ENCODE measurements at places on chromosomes 5 and 9. TPM values are rescaled to one million over a fixed set of nuclear protein-coding genes. Genes with fewer than 3 reads are reported as not detected.
A peak's percentile ranks its signal among the peaks of the same experiment; 100 is the strongest.

DNA sequence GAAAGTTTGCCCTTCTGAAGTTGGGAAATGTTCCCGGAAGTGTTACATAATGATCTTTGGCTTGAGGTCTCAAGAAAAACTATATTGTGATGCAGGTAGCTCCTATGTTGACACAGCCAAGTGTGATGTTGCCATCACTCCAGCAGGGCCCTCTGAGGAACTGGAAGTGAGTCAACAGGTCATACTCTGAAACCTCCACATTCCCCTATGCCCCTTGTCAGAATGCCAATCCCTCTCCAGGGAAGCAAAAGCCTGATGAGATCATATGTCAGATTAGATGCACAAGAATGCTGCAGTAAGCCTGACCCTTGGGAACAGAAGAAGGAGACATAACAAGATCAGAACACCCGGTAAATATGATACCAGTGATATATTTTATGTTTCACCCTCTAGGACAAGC is 66.8 kb upstream of the ITGA2 start:
- DNase-seq, result no peak
- no peak overlapping the region for H3K4me3 ChIP-seq
- no peaks in the 10 kb centered on the region for H3K27me3 ChIP-seq
- H3K4me1 ChIP-seq, result no peaks in the 10 kb centered on the region

DNA sequence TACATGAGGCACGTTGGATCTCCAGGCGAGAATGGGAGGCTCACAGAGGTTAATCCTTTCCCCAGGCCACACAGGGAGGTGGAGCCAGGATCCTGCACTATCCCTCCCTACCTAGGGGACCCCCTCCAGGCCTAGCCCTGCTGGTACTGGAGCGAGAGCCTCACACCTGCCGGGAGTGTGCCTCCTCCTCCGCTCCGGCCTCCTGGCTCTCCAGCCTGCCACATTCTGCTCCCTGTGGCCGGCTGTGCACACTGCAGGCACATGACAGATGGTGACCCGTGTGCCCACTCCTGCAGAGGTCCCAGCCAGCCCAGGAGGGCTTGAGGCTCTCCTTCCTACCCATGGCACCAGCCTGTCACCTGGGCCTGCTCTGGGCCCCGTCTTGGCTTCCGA is 93.4 kb downstream of the RXRA start:
- H3K36me3 ChIP-seq, result peaks cover 38% of the 10 kb centered on the region
- no peaks in the 10 kb centered on the region for H3K27me3 ChIP-seq
- no peak overlapping the region for H3K4me3 ChIP-seq
- DNase-seq, result no peak
- no peak overlapping the region for H3K27ac ChIP-seq

GRCh38 chr5:42064821-42065220 is 139.7 kb downstream of the FBXO4 start:
- H3K4me3 ChIP-seq, result no peak overlapping the region
- H3K4me1 ChIP-seq, result no peaks in the 10 kb centered on the region
- no peak for DNase-seq

DNA sequence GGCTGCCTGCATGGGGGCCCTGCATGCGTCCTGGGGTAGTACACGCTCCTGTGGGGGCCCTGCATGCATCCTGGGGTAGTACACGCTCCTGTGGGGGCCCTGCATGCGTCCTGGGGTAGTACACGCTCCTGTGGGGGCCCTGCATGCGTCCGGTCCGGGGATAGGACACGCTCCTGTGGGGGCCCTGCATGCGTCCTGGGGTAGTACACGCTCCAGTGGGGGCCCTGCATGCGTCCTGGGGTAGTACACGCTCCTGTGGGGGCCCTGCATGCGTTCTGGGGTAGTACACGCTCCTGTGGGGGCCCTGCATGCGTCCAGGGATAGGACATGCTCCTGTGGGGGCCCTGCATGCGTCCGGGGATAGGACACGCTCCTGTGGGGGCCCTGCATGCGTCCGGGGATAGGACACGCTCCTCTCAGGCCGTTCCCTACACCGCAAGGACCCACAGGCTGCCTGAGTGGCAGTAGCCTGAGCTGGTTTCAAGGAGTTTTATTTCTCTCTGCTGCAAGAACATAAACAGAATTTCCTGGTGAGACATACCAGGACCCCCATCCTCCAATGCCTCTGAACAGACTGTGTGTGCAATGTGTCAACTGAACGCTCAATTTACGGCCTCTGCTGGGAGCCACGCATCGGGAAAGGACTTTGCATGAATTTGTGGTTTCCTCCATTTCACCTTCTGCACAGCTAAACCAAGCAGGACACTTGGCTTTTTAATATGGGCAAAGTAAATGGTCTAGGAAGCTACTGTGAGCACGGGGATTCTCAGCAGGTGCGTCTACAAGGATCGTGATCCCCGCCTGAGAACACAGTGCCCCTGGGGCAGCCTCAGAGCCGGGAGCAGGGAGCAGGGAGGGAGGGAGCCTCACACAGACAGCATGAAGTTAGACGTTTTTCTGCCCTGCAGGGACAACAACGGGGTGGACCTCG is 48.9 kb upstream of the CLPTM1L start:
- no peak for DNase-seq
- no peaks in the 10 kb centered on the region for H3K4me1 ChIP-seq
- H3K4me3 ChIP-seq, result no peak overlapping the region
- H3K27ac ChIP-seq, result no peak overlapping the region
- no peaks in the 10 kb centered on the region for H3K27me3 ChIP-seq
- H3K36me3 ChIP-seq, result no peaks in the 10 kb centered on the region

Gene SV2C
- 0.15 TPM for total RNA-seq

Gene FAM240B
- total RNA-seq, result not detected

Gene C5orf52
- not detected for total RNA-seq

Gene PDLIM7
- 56.0 TPM for total RNA-seq

Gene RANBP17
- 3.6 TPM for total RNA-seq

Gene NUTM2G
- total RNA-seq, result not detected

Gene MYOT
- total RNA-seq, result 29.7 TPM

DNA sequence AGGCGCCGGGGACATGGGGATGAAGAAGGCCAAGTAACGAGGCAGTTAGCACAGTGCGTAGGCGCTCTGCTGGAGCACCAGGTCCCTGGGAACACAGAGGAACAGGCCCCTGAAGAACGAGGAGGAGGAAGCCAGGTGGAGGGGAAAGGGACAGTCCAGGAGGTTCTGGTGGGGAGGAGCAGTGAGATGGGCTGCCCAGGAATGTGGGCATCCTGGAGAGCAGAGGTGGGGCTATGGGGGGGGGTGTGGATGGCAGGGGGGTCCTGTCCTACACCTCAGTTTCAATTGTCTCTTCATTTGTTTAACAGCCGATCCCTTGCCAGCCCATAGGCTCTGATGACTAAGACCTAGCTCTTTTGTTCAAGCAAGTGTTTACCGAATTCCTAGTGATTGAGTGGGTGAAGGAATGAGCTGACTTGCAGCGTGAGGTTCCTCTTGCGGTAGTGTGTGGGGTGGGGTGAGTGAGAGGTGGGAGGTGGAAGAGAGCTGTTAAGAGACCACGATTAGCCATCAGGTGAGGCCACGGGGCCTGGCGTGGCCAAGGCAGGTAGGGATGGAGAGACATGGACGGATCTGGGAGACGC is 8.4 kb upstream of the PHYHD1 start:
- H3K4me3 ChIP-seq, result no peak overlapping the region
- no peak for DNase-seq
- peaks cover 50% of the 10 kb centered on the region for H3K36me3 ChIP-seq
- peaks cover 6% of the 10 kb centered on the region for H3K4me1 ChIP-seq

GRCh38 chr9:71719562-71719961 is 48.8 kb downstream of the CEMIP2 start:
- H3K27me3 ChIP-seq, result no peaks in the 10 kb centered on the region
- no peaks in the 10 kb centered on the region for H3K4me1 ChIP-seq
- DNase-seq, result no peak
- H3K27ac ChIP-seq, result no peak overlapping the region
- H3K4me3 ChIP-seq, result no peak overlapping the region

DNA sequence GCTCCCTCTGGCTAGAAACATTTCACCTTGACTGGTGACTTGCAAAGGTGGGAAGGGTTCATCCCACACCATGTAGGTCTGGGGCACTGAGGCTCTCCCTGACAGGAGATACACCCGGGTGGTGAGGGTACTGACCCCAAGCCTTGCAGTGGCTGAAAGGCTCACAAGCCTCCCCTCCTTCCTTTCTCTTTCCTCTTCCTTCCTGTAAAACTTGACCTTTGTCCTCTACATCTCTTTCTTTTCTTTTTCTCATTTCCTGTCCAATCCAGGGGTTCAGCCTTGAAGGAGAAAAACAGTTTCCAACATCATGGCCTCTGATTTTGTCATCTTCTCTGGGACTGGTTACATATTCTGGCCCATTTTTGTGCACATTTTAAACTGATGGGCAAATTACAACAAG is 16.6 kb downstream of the FBP2 start:
- H3K36me3 ChIP-seq, result no peaks in the 10 kb centered on the region
- no peak overlapping the region for H3K27ac ChIP-seq
- no peak overlapping the region for H3K4me3 ChIP-seq
- no peaks in the 10 kb centered on the region for H3K4me1 ChIP-seq

Gene GNAQ
- 13.4 TPM for total RNA-seq

- H3K4me3 ChIP-seq, result no peak overlapping the region
- H3K27me3 ChIP-seq, result no peaks in the 10 kb centered on the region
- H3K4me1 ChIP-seq, result no peaks in the 10 kb centered on the region
- no peak for DNase-seq
These were observed 69.6 kb downstream of the GABBR2 start for GRCh38 chr9:98639133-98639532.

DNA sequence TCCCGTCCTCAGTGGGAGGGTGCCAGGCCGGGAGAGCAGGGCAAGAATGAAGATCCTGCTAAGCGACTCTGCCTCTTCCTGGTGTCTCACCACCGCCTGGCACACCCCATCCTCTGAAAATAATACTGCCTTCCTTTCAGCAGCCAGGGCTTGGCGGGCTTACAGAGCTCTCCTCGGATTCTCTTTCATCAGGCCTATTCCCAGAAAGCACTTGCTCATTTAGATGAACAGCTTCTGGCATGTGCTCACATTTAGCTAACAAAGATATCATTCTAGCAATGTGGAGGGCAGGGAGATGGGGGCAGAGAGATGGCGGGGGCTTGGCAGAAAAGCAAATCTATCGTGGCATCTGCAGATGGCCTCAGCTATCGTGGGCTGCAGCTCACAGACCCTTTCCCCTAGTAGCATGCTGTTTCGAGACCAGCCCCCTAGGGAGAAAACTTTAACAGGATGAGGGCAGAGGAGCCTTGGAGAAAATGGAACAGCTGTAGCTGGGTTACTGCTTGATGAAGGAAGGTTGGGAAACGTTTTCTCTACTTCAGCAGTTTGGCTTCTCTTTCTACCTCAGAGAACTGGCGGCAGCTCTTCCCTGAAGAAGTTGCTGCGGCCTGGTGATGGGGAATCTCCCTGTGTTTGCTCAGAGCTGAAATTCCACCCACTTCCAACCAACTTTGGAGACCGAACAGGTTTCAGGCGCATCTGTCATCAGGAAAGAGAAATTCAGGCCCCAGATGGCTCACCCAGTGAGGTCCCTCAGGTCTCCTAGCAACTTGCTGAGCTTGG is 102.1 kb downstream of the TMEM174 start:
- no peaks in the 10 kb centered on the region for H3K4me1 ChIP-seq
- no peaks in the 10 kb centered on the region for H3K27me3 ChIP-seq
- H3K4me3 ChIP-seq, result no peak overlapping the region
- DNase-seq, result no peak
- no peaks in the 10 kb centered on the region for H3K36me3 ChIP-seq

Gene ERCC8
- total RNA-seq, result 9.2 TPM

- H3K27me3 ChIP-seq, result no peaks in the 10 kb centered on the region
- peak overlapping the region; percentile 85 for H3K27ac ChIP-seq
- H3K36me3 ChIP-seq, result no peaks in the 10 kb centered on the region
- DNase-seq, result no peak
- H3K4me1 ChIP-seq, result no peaks in the 10 kb centered on the region
These were observed 178.1 kb upstream of the IL12B start for GRCh38 chr5:159508344-159508743.

DNA sequence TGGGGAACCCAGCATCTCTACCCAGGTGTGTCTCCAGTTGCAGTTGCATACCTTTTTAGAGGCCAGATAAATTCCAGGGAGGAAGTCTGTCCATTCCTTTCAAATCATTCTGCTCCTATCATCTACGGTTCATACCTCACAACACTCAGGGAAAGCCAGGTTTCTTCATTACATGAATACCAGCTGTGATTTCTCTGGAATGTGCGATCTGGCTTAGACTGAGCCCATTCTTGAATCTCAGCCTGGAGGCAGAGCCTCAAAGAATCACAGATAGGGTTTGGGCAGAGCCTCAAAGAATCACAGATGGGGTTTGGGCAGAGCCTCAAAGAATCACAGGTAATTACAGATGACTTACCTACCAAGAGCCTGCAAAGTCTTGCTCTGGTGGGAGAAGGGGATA is 7.2 kb downstream of the P4HA2 start:
- peak overlapping the region; percentile 74 for H3K27ac ChIP-seq
- no peak overlapping the region for H3K4me3 ChIP-seq
- H3K36me3 ChIP-seq, result peaks cover 10% of the 10 kb centered on the region
- DNase-seq, result no peak
- no peaks in the 10 kb centered on the region for H3K4me1 ChIP-seq
- no peaks in the 10 kb centered on the region for H3K27me3 ChIP-seq

GRCh38 chr5:108728566-108729241 is 19.0 kb upstream of the FER start:
- peak overlapping the region; percentile 84 for H3K27ac ChIP-seq
- DNase-seq, result no peak
- H3K27me3 ChIP-seq, result no peaks in the 10 kb centered on the region
- H3K36me3 ChIP-seq, result no peaks in the 10 kb centered on the region

DNA sequence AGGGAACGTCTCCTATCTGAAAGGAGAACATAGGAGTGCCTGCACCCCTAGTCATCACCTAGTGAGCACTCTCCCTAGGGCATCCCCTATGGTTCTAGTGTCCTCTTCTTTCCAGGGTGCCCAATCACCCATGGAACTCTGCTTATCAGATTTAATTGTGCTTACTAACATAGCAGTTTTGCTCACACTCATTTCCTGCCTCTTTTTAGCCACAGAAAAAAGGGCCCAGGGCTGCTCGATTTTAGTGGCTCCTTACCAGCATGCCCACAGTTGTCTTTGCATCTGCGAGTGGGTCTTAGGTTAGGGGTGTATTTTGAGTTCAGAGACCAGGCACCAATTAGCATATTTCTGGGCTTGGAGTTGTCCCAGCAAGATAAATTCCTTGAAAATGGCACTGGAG is 1110.2 kb downstream of the TAF11L14 start:
- no peaks in the 10 kb centered on the region for H3K36me3 ChIP-seq
- no peaks in the 10 kb centered on the region for H3K4me1 ChIP-seq
- no peak for DNase-seq
- no peak overlapping the region for H3K27ac ChIP-seq

Gene F12
- total RNA-seq, result not detected

DNA sequence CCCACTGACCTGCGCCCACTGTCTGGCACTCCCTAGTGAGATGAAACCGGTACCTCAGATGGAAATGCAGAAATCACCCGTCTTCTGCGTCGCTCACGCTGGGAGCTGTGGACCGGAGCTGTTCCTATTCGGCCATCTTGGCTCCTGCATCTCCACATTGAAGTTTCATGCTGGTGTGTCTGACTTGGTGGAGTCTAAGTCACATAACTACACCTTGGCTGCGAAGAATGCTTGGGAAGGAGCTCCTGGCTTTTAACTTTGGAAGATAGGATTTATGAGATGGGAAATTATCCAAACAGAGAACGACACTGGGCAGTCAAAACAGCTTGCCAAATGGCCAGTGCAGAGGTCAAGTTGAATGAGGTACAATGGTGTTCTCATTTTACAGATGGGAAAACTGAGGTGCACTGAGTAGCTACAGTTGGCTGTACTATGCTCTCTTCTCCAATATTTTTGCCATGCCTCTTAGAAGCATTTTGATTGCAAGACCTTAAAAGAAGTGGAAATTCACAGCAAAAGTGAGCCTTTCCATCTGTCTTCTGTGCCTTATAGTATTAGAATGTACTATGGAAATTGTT is 36.7 kb downstream of the CCDC192 start:
- no peaks in the 10 kb centered on the region for H3K4me1 ChIP-seq
- peak overlapping the region; percentile 13 for H3K4me3 ChIP-seq
- no peak for DNase-seq
- no peak overlapping the region for H3K27ac ChIP-seq

Measured in right atrium auricular region (tissue), 2 donors.